Stimulated activated CD8-positive, alpha-beta memory T cell treated with anti-CD3 and anti-CD28 coated beads, Interleukin-7, amount 100 ng/mL, for 48 hours (primary cell): ENCODE measurements at places on chromosomes 12 and 14.

- no peak for DNase-seq
Measured at GRCh38 chr14:105055736-105056302, 9.4 kb downstream of the GPR132 start.

DNA sequence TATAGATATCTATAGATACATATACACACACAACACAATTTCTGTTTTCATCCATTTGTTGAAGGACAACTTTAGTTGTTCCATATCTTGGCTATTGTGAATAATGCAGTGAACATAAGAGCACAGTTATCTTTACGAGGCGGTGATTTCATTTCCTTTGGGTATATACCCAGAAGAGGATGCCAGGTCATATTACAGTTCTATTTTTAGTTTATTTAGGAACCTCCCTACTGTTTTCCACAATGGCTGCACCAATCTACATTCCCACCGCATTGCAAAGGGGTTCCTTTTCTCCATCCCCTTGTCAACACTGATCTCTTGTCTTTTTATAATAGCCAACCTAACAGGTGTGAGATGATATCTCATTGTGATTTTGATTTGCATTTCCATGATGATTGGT lies 143.4 kb upstream of the ARHGAP5 start:
- no peak for DNase-seq

GRCh38 chr14:39912192-39913100 lies 480.2 kb upstream of the FBXO33 start:
- no peak for DNase-seq

DNA sequence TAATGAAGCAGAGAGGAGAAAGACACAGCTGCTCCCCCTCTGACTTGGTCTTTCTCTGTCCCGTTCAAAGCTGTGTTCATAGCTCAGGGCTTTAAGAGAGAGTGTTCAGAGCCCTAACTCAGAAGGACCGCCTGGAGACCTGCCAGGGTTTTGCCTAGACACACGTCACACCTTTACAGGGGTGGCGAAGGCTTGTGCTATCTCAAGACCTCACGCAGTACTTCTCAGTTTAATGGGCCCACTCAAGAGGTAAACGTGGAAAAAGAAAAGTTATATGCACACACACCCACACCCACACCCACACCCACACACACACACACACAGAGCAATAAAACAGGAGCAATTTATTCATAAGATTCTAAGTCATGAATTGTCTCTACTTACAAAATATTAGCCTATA lies 374.3 kb downstream of the C12orf75 start:
- DNase-seq = no peak
